Activated CD8-positive, alpha-beta memory T cell treated with anti-CD3 and anti-CD28 coated beads, Interleukin-2, amount 50 U/mL, for 48 hours (primary cell): ENCODE measurements at places on chromosomes 2 and 18.

- no peak for DNase-seq
These were observed 896.2 kb downstream of the CCDC85A start for GRCh38 chr2:57080035-57080434.

GRCh38 chr2:170024721-170025120 lies 153.2 kb upstream of the MYO3B start:
- no peak for DNase-seq

- DNase-seq = no peak
These were observed 58.9 kb upstream of the NCOA1 start for GRCh38 chr2:24432121-24432520.

- peak; percentile 88 for DNase-seq
These were observed 12.3 kb upstream of the TEX51 start for GRCh38 chr2:126886211-126886915.

- DNase-seq = no peak
These were observed 31.7 kb downstream of the ZNF516 start for GRCh38 chr18:76463358-76463757.

GRCh38 chr2:199364153-199364552 lies 93.6 kb downstream of the SATB2 start:
- no peak for DNase-seq

DNA sequence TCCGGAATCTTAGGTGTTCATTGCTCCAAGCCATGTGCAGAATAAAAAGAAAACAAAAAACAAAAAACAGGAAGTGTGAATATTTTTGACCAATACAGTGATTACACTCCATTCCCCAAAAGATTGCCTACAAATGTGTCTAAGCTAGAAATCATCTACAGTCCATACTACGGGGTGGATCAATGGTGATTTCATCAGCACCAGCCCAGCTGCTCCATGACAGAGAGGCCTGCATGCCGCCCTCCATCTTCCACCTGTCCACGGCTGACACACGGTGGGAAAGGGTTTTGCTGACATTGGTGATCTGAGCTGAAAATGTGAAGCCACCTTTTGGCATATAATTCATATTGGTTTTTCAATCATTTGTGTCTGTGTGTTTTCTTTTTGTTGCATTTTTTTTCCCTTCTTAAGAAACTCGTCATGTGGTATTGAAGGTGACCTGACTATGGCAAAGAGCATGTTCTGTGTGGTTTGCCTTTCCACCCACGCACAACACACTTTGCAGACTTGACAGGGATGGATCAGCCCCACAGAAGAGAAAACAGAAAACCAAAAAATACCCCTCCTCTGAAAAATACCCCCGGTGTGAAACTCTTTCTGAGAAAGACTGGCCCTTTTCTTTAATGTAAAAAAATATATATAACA lies 533.1 kb downstream of the RNF144A start:
- peak; percentile 77 for DNase-seq

DNA sequence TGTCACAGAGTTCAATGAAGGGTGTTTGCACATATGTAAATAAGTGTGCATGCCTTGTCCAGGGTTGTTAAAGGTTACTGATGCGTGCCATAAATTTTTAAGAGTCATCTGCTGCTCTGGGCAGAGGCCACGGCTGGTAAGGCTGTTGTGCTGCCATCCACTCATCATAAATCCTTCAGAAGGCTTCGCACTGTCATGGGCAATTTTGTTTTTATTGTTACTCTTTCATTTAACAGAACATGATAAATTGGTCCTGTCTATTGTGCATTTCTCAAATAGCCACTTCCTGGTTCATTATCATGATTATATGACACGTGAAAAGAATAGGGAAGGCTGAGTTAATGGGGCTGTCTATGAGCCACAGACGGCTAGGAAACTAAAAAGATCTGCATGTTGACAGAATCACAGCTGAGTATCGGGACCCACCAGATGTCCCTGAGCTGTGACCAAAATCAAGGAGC lies 634.3 kb upstream of the SOX11 start:
- no peak for DNase-seq

GRCh38 chr2:234977228-234977679 lies 25.4 kb downstream of the SH3BP4 start:
- DNase-seq = no peak

- DNase-seq = no peak
These were observed 81.3 kb upstream of the PELI1 start for GRCh38 chr2:64225491-64225890.

- no peak for DNase-seq
These were observed 447.7 kb upstream of the GYPC start for GRCh38 chr2:126208266-126208665.

- DNase-seq = no peak
These were observed 17.6 kb upstream of the SPATS2L start for GRCh38 chr2:200288670-200289429.

DNA sequence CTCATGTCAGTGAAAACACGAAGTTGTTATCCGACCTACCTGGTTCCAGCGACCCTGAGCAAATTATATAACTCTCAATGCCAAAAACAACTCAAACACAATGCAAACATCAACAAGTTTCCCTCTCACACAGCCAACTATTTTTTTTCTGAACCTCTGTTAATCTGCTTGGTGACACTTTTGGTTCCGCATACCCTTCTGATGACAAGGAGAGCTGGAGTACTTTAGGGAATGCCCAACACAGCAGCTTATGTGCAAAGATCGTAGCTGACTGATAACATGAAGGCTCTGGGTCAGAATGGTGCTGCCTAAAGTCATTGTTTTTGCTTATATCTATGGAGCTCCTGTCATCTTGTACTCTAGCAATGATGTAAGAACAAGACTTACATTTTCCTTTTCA lies 72.7 kb upstream of the CCDC68 start:
- no peak for DNase-seq

GRCh38 chr2:68418855-68419254 lies 48.2 kb downstream of the FBXO48 start:
- no peak for DNase-seq
